Activated CD8-positive, alpha-beta memory T cell treated with anti-CD3 and anti-CD28 coated beads for 24 hours (primary cell): ENCODE measurements at places on chromosomes 7 and 10.

GRCh38 chr7:64590971-64591370, 28.1 kb upstream of the ZNF680 start:
- DNase-seq = no peak

- DNase-seq = no peak
These were observed at the start of gene ASB15 for GRCh38 chr7:123601530-123601929. ASB15 (plus strand) TSS chr7:123601821; CDS start chr7:123614503, 12,682 bp downstream.

GRCh38 chr7:27235387-27236311, 7.0 kb upstream of the EVX1 start:
- DNase-seq = no peak

DNA sequence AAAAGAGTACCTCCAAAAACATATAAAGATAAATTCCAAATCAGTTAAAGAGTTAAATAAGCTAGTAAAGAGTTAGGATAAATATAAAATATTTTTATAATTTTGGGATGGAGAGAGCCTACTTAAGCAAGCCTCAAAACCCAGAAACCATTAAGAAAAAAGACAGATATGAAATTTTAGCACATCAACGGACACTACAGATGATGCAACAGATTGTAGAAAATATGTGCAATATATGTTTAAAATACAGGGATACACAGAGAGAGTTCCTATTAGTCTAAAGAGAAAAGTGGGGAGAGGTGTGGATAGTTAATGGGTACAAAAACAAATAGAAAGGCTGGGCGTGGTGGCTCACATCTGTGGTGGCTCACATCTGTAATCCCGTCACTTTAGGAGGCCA, 23.6 kb upstream of the USP54 start:
- DNase-seq = no peak

GRCh38 chr10:91410638-91411371, 661 bp downstream of the HECTD2 start:
- DNase-seq = peak; percentile 74
